NCI-H226 (cell line): ENCODE measurements at places on chromosomes 7 and 10.

GRCh38 chr7:16343612-16344011 is 77.7 kb downstream of the CRPPA start:
- no peak for DNase-seq

GRCh38 chr10:82668221-82668895 is 793.4 kb downstream of the NRG3 start:
- DNase-seq = no peak

DNA sequence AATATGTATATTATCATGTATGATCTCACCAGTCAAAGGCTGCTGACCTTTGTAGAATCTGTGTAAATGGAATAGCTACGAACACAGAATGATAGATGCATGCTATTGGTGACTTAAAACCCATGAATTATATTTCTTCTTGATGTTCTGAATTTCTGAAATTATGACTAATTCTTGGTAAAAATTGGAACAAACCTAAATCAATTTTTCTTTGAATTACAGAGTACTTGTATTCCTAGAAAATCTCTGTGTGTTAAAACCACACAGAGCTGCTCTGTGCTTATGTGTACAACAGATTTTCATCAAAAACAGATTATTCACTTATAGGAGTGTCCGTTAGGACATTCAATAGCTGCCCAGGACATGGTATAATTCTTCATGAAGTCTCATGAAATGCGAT is 108.3 kb upstream of the MDFIC start:
- no peak for DNase-seq

GRCh38 chr7:42720012-42720411 is 191.9 kb downstream of the C7orf25 start:
- no peak for DNase-seq

DNA sequence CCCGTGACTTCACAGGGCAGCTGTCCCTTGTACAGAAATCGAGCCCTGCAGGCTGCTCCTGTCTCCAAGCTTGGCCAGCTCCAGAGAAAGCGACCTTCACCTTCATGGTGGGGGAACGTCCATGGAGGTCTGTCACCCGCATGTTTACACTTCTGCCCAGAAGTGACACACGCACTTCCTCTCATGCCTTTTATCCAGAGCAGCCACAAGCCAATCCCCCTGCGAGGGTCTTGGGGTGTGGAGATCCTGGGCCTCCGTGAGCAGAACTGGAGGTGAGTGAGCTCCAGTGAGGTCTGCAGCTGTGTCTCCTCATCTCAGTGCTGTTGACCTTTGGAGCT is 139.0 kb upstream of the TNS3 start:
- DNase-seq = no peak

GRCh38 chr7:35379481-35379880 is 125.6 kb upstream of the TBX20 start:
- no peak for DNase-seq

DNA sequence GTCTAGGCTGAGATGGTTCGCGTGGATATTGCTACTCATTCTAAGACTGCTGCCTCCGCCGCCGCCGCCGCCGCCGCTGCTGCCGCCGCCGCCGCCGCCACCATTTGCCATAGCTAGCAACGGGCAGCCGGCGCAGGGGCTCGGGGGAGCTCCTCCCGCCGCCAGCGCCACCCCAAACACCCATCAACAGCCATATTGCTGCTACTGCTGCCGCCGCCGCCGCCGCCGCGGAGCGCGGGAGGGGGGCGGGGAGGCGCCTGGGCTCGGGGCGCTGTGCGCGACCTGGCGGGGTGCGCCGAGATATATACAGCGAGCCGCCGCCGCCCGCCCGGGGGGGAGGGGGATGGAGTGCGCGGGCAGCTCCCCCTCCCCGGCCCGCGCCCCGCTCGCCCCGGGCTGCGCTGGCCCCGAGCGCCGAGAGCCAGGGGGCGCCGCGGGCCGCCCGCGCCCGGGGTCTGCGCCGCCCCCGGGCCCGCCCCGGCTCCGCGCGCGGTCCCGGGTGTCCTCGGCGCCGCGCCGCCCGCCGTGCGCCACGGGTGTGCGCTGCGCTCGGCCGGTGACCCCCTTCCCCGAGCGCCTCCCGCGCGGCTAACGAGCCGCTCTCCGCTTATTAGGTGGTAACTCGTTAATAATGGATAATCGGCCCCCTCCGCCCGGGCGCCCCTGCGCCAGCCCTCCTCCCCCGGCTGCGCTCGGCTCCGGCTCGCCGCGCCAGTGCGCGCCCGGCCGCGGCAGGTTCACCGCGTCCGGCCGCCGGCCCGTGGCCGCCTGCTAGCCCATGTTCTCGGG is at the start of gene KCNMA1:
TSS of gene KCNMA1 (minus strand) at position 277 of the 789 bp plus-strand sequence.
- DNase-seq = peak; percentile 63
